ENCODE measurements at places on chromosomes 1 and 21.

GRCh38 chr1:41639332-41639936 lies 155.0 kb upstream of the EDN2 start:
- peak; percentile 49 for DNase-seq

DNA sequence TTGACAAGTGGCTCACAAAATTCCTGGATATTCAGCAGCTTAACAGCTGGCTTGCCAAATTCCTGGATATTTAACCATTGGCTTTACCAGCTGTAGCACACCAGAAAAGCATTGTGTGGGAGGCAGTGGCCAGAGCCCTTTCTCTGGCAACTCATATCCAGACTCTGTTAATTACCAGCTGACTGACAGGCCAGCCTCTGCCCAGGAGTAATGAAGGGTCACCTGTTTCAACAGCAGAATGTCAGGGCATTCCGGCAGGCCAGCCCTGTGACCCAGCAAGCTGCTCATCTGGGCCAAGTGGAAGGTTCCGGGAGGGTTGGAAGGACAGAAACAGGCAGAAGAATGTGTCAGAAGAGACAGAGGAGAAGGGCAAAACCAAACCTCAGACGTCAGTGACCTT lies 35.2 kb upstream of the KIRREL1 start:
- no peak for DNase-seq

DNA sequence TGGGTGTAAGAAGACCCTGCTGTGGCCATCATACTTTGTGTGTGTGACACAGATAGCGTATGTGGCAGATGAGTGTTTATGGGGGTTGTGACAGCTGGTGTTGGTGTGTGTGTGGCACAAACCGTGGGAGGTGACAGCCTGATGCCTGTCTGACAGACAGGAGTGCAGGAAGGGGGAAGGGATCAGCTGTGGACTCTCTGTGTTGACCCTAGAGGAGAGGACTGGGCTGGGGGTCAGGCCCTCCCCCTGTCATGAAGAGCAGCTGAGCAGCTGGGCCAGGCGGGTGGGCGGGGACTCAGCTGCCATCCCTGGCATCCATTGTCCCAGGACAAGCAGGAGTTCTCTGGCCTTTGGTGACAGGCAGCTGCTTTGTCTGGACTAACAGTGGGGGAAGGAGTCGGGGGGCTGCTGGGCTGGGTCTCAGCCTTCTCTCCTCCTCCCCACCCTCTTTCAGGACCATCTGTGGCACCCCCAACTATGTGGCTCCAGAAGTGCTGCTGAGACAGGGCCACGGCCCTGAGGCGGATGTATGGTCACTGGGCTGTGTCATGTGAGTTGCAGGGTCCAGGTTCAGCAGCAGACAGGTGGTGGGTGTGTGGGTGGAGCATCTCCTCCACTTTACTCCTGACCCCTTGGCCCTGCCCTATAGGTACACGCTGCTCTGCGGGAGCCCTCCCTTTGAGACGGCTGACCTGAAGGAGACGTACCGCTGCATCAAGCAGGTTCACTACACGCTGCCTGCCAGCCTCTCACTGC lies 2.3 kb downstream of the PLK3 start:
- DNase-seq, result no peak

- peak; percentile 64 for DNase-seq
Observed at GRCh38 chr1:25572708-25573590, 29.5 kb downstream of the LDLRAP1 start.

GRCh38 chr1:110673197-110673701 lies 1.5 kb downstream of the KCNA3 start:
- DNase-seq, result peak; percentile 15

- DNase-seq, result no peak
Observed at GRCh38 chr1:44112486-44112885, 6.1 kb upstream of the KLF17 start.

GRCh38 chr1:174990382-174990999 lies 9.3 kb upstream of the CACYBP start:
- DNase-seq, result no peak

DNA sequence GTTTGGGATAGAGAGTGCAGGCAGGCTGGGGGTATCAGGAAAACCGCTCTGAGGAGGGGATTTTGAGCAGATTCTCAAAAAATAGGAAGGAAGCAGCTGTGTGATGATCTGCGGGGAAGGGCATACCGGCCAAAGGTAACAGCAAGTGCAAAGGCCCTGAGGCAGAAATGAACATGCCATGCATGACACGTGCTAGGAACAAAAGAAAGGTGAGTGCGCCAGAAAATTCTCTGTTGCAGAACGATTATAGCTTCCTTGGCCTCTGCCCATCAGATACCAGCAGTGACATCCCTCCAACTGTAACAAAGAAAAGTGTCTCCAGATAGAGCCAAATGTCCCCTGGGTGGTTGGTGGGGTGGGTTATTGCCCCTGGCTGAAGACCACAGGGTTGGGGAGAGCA lies 37.0 kb upstream of the FAM131C start:
- no peak for DNase-seq

- no peak for DNase-seq
Observed at GRCh38 chr1:62590255-62590969, 6.9 kb upstream of the ANGPTL3 start.

DNA sequence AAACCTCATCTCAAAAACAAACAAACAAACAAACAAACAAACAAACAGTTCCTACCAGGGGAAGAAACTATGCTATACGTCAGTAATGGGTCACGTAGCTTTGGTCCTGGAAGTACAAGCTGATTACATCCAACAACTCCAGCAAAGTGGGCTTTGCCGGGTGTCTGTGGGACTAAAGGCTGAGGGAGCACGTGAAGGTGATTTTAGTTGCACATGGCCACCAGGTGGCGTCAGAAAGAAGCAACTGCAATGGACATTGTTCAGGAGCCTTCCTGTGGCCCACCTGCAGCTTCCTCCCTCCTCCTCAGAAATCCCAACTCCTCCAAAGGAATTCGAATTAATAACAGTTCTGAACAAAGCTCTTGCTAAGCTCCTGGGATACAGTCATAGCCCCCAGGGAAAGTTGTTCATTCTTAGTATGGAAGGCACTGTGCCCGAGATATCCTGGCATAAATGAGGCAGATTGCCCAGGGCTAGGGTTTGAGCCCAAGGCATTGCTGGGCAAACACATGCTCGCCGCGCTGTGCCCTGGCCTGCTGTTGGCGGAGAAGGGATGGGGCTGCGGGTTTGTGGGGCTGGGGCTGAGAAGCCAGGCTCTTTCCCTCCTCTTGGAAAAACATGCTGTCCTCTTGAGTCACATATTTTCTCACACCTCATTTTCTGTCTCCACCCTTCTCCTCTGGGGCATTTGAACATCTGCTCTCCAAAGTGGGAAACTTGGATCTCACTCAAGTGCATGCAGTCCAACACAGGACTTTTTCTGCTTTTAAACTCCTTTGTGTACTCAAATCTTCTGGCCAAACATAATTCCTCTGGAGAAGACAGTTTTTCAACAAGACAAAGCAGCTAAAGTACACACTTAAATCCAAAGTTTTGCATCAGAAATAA lies 28.6 kb downstream of the AKNAD1 start:
- peak; percentile 72 for DNase-seq

- no peak for DNase-seq
Observed at GRCh38 chr21:44310628-44311507, 11.0 kb downstream of the PFKL start.

DNA sequence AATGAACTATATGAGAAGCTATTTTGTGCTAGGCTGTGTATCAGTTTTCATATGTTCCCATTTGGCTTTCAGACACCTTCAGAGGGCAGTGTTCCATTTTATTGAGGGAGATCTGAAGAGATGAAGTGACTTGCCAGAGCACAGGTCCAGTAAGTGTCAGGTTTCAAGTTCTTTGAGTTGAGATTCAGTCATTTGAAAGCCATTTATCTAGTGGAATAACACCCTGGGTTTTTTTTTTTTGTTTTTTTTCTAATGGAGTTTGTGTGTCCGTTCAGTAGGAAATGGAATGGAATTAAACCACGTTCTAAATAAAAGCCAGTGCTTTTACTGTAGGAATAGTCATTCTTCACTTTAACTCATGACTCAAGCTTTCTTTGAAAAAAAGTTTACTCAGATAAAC lies 652.9 kb upstream of the USP24 start:
- no peak for DNase-seq

DNA sequence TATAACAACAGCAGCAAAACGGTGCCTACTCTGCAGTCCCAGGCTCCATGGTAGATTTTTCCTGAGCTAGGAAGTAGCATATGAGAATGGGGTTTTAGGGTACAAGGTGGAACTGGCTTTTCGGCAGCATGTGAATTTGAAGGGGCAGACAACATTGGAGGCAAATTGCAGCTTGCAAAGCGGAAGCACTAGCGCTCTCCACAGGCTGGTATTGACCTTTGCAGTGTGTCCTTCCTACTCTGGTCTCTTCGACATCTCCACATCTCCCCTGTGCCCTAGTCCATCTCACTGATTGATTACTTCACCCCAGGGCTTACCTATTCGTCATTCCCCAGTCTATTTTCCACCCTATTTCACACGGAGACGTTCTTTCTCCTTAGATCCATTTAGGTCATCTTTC lies 13.0 kb downstream of the IGSF21 start:
- no peak for DNase-seq
